ENCODE measurements at places on chromosomes 1 and 21.

- no peak for ATAC-seq
Measured at GRCh38 chr1:55168353-55168752, 46.8 kb downstream of the USP24 start.

GRCh38 chr1:119954476-119955422 lies 58.4 kb upstream of the ADAM30 start:
- no peak for ATAC-seq

- no peak for ATAC-seq
Measured at GRCh38 chr1:231206856-231207255, 34.2 kb upstream of the GNPAT start.

DNA sequence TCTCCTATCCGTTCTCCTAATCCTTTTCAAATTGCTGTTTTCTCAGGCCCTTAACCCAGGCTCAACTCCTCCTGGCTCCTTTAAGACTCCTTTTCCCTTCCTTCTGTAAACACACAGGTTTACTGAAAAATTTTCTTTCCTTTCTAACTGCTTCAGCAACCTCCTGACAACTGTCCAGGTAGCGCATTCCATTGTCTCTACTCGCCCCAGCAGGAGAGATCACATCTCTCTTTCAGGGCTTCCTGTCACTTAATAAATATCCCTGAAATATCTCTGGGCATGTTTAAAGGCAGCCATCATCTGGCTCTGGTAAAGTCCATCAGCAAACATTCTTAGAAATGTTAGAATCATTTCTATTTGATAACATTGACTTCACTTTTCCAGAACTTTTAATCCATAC lies 211.2 kb upstream of the PTBP2 start:
- ATAC-seq, result no peak

DNA sequence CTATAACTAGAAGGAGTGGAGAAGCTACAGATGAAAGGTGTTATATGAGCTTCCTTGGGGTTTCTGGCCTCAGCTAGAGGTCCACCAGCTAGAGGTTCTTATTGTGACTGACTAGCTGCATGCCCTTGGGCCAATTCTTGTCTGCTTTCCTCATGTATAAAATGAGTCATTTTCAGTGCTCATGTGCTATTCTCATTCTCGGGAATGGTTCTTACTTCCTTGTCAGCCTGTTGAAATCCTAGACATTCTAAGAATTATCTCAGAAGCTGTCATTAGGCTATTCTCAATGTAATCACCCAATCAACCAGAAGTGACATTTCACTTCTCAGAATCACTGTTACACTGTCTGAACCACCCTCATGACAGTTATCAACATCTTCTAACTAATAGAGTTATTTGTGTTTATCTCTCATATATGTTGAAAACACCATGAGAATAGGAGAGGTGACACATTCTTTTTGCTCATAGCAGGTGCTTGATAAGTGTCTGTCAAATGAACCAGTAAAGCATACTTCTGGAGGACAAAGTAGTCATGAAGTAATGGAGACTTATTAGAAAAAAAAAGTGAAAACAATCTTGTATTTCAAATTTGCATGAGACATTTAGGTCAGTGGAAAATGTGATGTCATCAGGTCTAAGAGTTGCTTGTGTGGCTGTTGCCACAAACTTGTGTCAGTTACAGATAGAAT lies 122.8 kb upstream of the IVNS1ABP start:
- peak; percentile 14 for ATAC-seq

DNA sequence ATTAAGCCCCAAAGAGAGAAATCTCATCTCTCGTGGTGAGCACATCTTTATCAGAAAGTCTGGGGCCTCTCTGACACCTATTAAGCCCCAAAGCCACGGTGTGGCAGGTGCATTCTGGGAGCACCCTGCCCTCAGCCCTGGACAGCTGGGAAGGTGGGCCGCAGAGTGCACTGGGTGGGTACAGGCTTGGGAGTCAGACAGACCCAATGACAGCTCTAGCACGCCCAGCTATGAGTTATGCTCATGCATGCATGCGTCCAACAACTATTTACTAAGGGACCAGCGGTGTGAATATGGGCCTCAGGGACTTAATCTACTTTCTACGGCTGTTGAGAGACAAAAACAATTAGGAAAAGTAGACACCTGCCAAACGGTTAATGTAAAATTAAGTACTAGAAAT lies 46.6 kb downstream of the SLC66A1 start:
- peak; percentile 79 for ATAC-seq

DNA sequence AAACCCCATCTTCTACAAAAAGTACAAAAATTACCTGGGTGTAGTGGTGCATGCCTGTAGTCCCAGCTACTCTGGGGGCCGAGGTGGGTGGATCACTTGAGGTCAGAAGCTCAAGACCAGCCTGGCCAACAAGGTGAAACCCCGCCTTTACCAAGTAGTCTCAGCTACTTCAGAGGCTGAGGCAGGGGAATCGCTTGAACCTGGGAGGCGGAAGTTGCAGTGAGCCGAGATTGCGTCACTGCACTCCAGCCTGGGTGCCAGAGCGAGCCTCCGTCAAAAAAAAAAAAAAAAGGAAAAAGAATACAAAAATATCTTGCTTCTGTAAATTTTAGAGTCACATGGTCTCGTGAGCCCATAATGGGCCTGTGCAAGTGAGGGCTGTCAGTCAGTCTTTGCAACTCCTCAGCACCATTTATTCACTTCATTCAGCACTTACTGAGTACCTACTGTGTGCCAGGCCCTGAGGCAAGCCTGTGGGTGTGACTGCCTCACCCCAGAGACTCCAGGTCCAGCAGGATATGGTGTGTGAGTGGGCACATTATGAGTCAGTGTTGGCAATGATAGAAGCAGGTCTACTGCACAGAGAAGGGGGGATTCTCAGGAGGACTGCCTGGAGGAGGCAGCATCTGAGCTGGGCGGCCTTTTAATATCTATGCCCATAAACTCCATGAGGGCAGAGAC lies 46.8 kb upstream of the TARDBP start:
- ATAC-seq, result peak; percentile 33

DNA sequence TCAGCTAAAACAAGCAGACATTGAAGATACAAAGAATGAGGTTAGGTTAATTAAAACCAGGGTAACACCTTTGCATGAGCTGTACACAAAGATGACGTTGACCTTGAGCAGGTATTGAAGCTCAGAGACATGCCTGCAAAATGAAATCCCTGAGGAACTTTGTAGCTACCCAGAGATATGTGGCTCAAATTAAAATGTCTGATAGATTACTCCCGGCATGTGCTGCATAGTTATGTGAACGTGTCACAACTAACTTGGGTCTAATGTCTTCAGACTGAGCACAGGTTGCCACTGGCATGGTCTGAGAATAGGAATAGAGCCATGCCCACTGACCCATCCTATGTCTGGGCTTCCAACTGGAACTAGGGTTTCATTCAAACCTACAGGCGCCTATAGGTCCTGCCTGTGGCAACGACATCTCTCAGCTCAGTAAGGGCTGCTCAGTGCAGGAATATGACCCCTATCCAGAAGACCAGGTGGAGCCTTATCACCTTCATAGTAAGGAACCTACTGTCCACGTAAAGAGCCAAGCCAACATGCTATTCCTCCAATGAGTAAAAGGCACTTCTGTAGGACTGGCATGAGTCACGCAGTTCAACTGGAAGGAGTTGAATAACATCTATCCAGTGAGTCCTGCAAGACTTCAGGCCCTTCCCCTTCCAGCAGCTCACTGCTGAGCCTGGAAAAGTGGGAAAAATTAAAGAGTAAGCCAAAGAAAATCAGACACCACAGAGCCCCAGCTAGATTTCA lies 60.7 kb downstream of the PRKAB2 start:
- no peak for ATAC-seq

DNA sequence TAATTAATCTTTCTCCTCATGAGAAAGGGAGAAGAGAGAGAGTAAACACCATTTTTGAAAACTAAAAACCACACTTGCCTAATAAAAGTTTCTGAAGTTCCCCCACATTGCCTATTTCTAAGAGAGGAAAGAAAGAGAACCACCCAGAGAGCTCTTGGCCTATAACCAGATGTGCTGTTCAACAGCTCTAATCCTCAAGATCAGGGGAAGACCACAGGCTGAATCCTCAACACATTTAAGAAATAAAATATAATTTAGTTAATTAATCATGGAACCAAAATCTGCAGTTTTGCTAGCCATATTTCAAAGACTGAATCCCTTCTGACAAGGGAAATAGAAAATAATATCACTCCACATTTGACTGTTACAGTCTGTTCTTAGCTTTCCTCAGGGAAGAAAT lies 11.9 kb downstream of the PRRX1 start:
- no peak for ATAC-seq

- ATAC-seq, result no peak
Measured at GRCh38 chr1:197572169-197572568, 203.1 kb downstream of the DENND1B start.

DNA sequence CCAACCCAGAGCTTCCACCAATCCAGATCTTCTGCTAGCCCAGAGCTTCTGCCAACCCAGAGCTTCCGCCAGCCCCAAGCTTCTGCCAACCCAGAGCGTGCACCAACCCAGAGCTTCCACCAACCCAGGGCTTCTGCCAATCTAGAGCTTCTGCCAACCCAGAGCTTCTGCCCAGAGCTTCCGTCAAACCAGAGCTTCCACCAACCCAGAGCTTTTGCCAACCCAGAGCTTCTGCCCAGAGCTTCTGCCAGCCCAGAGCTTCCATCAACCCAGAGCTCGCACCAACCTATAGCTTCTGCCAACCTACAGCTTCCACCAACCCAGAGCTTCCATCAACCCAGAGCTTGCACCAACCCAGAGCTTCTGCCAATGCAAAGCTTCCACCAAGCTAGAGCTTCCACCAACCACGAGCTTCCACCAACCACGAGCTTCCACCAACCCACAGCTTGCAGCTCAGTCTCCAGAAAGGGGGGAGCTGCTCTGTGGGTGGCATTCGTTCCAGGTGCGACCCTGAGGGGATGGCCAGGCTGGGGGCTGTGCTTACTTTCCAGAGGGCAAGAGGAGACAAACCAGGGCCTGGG lies 23.8 kb downstream of the CRYAA start:
- no peak for ATAC-seq

GRCh38 chr1:147243841-147244240 lies 1.4 kb downstream of the CHD1L start:
- ATAC-seq, result no peak

GRCh38 chr1:93598861-93599439 lies 82.7 kb downstream of the BCAR3 start:
- ATAC-seq, result no peak

DNA sequence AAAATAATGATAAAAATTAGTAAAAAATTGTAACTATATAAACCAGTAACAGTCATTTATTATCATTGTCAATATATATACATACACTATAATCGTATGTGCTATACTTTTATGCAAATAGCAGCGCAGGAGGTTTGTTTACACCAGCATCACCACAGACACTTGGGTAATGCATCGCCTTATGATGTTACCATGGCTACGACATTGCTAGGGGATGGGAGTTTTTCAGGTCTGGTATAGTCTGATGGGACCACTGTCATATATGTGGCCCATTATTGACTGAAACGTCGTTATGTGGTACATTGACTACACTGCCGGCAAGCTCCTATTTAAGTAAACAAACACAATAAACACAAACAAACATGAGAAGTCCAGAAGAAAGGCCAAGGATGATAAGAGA lies 45.6 kb downstream of the KCNK1 start:
- no peak for ATAC-seq

GRCh38 chr21:36433059-36433709 lies 46.7 kb downstream of the CLDN14 start:
- ATAC-seq, result no peak

DNA sequence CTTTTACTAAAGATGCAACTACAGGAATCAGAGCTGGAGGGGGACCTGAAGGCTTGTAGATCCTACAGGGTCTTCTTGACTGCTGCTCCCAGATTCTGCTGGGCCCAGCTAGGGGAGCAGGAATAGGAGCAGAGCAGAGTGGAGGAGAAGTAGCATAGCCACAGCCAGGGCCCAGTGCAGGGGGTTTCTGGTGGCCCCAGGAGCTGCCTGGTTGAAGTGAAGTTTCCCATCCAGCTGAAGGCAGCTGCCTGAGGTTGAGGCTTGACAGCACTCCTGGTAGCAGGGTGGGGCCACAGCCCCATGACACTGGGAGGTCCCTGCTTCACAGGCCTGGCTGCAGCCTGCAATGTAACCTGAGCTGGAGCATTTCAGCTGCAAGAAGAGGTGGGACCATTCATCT lies 2.0 kb upstream of the INPP5B start:
- ATAC-seq, result no peak

GRCh38 chr1:115133440-115133839 lies 44.1 kb upstream of the TSPAN2 start:
- peak; percentile 43 for ATAC-seq

- ATAC-seq, result no peak
Measured at GRCh38 chr1:169133801-169134502, 27.5 kb downstream of the ATP1B1 start.

GRCh38 chr1:116496380-116496779 lies 74.4 kb downstream of the CD58 start:
- no peak for ATAC-seq

All from motor neuron (in vitro differentiated cells).